Fibroblast of skin of scalp (primary cell): ENCODE measurements at places on chromosomes 2 and 18.

DNA sequence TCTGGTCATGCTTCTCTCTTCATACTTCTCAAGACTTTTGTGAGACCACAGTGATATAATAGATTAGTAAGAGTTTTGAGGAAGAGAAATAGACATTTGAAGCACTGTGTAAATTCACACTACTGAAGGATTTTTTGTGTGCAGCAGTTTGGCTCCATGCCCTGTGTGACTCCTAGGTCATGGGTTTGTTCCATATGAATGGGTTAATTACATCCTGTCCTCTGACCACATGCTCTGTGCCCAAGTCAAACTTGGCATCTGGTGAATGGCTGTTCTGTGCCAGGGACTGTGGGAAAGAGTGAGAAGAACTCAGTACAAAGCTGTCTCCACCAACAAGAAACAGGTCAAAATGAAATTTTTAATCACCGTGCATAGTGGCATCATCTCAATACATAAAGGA lies 304.0 kb downstream of the LNPK start:
- no peak for DNase-seq

DNA sequence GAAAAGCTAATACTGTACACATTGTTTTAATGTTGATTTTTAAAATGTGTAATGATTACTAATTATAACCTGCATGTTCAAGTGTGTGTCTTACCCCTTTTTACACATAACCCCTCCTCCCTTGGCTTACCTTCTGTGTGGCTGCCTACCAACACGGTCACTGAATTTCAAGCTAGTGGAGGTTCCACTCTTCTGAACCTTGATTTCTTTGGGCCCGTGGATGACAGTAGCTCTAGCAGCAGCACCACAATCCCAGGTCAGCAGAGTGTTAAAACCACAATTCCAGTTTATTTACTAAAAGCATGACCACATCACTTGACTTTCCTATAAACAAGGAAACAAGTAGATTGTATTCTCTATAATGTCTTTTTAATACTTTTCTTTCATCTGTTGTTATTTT lies 56.9 kb downstream of the AFTPH start:
- no peak for DNase-seq

DNA sequence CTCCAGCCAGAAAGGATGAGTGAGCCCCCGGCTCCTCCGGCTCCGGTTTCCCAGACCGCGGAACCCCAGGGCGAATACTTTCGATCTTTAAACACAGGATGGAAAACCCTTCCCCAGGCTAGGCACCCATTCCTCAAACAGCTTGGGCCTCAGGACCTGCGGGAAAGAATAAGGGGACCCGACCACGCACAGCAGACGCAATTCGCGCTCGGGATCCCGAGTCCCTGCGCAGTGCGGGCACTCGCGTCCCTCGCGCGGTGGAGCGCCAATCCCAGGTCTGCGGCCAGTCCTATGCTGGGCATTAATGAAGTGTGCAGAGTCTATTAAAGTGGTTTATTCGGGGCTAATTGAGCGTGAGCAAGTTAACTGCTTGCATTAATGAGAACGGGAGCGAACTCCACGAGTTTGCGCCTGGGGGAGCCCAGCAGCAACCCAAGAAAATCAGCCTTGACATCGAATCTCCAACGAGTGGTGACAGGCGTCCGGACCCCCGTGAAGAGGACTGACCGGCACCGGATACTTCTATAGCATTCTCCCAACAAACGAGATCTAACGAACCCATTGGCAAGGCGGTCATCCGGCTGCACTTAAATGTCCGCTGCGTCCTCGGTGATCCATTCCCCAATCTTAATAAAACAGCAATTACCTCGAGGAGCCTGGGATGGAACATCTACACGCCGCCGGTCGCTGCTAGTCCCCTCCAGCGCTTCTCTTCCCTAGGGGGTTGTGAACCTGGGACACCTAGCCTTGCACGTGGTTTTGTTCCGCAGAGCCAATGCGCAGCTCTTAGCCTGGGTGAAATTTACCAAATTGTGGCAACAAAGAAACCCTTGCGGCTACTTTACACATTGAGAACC lies 1.6 kb downstream of the OSR1 start:
- peak; percentile 40 for DNase-seq

- no peak for DNase-seq
Observed at GRCh38 chr2:42918671-42919318, 126.4 kb upstream of the HAAO start.

- no peak for DNase-seq
Observed at GRCh38 chr2:46943881-46944798, 28.5 kb upstream of the MCFD2 start.

DNA sequence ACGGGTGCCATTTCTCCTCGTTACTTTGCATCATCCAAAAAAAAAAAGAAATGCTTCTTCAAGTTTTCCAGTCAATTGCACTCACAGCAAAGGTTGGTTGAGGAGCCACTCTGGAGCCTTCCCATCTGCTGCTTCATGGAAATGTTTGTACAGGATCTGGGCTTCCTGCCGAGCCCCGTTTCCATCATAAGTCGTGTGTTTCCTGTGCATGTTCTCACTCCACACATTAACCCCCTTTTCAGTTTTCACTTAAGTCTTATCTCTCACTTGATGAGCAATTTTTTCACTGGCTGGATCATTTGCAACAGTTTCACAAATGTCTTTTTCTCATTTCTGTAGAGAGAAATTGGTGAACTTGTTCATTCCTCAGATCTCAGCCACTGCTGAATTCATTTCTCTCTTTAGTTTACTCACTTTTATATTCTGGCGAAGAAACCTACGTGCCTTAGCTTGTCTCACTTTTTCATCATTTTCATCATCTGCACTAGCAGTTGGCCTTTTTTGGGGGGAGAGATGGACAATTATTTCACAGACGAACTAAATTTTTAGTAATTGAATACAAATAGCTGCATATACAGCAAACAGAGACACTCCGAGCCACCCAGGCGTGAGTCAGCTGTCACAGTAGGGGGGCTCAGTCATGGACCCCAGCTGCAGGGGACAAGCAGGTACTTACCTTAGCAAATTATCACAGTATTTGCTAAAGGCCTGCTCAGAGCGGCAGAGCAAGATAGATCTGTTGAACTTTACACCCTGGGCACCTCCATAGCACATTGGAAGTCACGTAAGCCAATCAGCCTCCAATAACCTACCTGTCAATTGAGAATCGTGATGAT lies 750.8 kb upstream of the ID2 start:
- DNase-seq = peak; percentile 41

DNA sequence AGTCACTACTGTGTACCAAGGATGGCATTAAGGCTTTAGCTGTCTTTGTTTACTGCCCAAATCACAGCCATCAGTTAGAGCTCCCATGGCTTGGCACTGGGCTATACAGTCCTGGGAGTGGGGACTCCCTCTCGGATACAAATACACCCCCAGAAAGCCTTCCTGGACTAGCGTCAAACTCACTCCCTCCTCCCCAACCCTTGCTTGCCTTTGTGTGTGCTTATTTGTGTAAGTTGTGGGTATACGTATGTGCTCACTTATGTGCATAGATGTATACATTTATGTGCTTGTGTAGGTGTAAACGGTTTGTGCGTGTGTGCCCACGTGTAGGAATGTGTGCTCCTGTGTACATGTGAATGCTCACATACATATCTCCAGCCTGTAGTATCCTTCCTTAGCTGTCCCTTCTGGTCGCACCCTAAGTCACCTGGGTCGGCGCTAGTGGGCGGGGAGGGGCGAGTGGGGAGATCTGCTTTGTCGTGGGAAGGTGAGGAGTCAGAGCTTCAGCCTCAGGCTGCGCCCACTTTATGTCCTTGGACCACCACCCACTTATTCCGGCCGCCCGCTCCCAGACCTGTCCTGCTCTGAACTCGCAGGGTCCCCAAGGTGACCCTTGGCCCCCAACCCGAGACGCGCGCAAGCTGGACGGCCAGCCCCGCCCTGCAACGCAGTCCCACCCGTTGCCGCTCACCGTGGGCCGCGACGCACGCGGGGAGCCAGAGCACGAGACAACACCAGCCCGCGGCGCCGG lies 461 bp downstream of the PRADC1 start:
- DNase-seq = no peak

DNA sequence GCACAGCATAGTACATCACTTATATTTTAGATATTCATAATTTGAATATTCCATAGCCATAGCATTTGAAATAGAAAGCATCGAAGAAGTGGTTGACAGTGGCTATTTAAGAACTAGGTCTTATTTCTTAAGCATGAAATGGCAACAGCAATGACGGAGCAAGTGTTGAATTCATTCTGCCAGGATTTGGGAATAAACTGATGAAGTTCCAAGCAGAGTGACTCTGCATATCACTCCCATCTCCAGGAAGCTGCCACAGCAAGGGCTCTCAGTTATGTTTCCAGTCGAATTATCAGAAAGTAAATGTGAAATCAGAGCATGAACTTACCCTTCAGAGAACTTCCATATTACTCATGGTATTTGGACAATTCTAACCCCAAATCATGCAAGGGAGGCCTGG lies 208.1 kb downstream of the IKZF2 start:
- DNase-seq = no peak

DNA sequence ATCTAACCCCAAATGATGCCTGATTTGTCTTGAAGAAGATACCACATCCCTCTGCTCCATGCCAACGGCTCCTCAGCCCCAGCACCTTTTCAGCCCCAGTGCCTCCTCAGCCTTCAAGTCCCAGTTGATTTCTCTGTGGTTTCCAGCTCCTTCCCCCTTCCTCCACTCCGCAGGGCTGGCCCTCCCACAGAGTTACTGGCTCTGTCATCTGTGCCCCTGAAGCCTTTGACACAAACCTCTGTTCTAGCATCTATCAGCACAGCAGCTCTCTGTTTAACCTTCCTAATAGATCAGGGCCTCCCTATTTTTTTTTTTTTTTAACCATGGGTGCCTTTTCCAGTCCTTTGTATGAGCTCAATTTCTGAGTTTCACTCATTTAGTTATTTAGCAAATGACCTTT lies 201.3 kb upstream of the CXCR4 start:
- no peak for DNase-seq

DNA sequence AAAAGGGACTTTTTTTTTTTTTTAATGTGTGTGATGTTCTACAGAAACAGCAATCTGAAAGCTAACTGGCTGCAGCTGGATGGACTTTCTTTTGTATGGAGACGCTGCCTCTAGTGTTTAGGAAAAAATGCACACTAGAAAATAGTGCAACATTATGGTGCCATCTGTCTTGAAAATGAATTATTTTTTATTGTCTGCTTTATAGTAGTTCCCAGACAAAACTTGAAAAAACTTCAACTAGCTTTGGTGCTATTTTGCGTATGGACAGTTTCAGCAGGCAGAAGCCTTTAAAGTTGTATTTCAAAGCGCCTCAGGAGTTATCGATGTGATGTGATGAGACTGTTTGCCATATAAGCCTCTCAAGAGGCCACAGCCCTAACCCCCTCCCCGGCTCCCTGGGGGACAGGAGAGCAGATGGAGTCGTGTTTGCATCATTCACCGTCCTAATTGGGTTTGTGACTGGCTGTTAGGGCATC lies 86.9 kb downstream of the LTBP1 start:
- DNase-seq = peak; percentile 84

- DNase-seq = no peak
Observed at GRCh38 chr18:13608791-13609532, 117.4 kb downstream of the FAM210A start.

DNA sequence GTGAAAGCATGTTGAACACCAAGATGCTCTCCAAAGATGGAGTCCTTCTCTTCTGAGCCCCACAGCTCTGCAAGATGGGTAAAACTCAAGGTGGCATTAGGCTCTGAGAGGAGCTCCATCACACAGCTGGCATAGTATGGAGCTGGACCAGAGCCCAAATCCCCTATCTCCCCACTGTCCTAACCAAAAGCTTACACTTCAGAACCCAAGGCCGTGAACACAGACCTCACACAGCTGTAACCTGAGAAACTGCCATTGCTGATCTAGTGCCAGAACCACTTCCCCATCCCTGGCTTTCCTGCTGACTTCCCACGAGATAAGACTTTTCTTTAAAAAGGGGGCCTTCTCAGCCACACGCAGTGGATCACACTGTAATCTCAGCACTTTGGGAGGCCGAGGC lies 25.0 kb downstream of the TTC32 start:
- no peak for DNase-seq

DNA sequence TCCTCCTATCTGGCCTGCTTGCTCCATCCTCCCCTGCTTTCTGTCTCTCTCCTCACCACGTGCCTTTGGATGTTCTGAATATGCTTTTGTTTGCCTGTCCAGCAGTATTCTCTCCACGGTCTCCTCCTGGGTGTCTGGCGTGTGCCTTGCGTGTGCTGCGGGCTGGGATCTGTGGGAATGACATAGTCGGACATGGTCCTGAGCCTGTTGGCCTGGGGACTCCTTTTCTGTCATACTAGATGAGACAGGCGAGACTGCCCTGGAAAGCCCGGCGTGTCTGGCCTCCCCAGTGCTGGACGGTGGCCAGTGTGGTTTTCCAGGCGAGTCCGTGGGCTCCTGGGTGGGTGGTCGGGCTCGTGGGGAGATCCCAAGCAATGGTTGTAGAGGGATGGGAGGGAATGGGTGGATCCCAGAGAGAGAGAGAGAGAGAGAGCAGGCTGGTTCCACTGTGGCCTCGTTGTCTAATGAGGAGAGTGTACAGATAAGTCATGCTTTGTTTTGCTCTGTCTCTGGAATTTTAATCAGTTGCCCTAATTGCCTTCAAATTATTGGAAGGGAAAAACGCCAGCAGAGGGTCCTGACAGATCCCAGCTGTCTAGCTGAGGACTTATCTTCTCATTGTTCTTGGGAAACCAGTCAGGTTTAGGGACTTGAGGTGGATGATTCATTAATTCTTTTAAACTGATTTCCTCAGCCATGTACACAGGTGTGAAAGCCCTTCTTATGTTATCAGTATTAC lies 58.3 kb downstream of the HPCAL1 start:
- DNase-seq = no peak

GRCh38 chr2:48855142-48855541 lies 99.6 kb upstream of the LHCGR start:
- no peak for DNase-seq

GRCh38 chr2:177724398-177725287 lies 332.1 kb downstream of the AGPS start:
- peak; percentile 53 for DNase-seq

GRCh38 chr2:1594373-1595171 lies 149.7 kb downstream of the PXDN start:
- no peak for DNase-seq

DNA sequence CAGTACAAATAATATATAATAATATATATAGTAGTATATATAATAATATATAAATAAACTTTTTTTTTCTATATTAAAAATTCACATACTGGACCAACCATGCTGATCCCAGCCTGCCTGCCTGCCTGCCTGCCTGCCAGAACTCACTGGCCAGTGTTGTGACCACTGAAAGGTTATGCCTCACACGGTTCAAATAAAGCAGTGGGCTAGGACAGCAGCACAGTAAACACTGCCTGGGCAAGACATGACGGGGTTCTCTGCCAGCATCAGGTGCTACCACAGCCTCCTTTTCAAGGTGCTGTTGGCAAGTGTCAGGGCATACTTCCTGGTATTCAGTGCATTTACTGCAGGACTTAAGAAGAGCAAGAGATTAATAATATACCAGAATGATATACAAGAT lies 67.6 kb downstream of the TRAPPC8 start:
- DNase-seq = no peak

DNA sequence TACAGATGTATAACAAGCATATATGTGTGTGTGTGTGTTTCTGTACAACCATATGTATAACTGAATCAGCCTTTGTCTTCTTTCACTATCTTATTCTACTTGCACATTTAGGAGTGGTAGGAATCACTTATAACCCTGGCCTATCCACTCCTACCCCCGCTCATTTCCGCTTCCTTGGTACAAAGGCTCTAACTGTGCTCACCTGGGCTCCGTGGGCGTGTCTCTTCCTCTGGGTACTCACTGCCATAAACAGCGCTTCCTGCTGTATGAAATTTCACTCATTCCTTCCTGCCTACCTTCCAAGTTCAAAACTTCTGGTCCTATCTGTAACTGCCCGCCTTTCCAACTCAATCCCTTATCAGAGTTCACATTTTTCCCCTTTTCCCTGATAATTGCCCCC lies 815.5 kb downstream of the EPHA4 start:
- no peak for DNase-seq
